Lung (tissue), 17 donors: ENCODE measurements at places on chromosomes 3 and 15. TPM values are rescaled to one million over a fixed set of nuclear protein-coding genes. Genes with fewer than 3 reads are reported as not detected.
A peak's percentile ranks its signal among the peaks of the same experiment; 100 is the strongest.

GRCh38 chr3:188257384-188258026 lies 103.5 kb downstream of the LPP start:
- no peak overlapping the region for H3K27ac ChIP-seq
- H3K36me3 ChIP-seq = no peaks in the 10 kb centered on the region
- DNase-seq = no peak
- H3K27me3 ChIP-seq = no peaks in the 10 kb centered on the region

Gene CHRNB4
- not detected for total RNA-seq

GRCh38 chr3:107514453-107514852 lies 8.3 kb upstream of the BBX start:
- H3K4me1 ChIP-seq = no peaks in the 10 kb centered on the region
- H3K4me3 ChIP-seq = no peak overlapping the region
- H3K27ac ChIP-seq = no peak overlapping the region
- H3K27me3 ChIP-seq = no peaks in the 10 kb centered on the region

Gene C3orf70
- 3.0 TPM for total RNA-seq

DNA sequence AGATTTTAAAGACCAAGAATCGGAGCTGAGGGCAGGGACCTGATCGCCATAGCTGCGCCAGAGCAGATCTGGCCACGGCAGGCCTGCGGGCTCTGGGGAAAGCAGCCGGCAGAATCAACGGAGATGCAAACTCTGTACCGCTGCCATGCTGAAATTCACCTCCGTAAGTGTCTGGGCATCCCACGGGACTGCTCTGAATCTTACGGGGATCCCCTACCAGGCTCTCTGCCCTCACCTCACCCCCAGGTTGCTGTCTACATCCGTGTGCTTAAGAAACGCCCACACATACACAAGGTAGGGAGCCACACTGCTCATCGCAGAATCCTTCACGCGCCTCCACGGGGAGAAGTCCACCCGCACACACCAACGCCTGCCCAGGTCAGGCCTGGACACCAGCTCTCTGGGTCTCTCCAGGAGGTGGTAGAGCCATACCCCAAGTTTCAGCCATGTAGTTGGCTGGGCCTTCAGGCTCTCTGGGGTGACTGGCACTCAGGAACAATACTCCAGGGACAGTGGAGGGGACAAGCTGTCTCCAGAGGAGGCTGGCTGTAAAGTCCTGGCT lies 33.5 kb downstream of the FAM174B start:
- H3K4me3 ChIP-seq = no peak overlapping the region
- H3K27ac ChIP-seq = no peak overlapping the region
- no peaks in the 10 kb centered on the region for H3K27me3 ChIP-seq
- DNase-seq = no peak
- no peaks in the 10 kb centered on the region for H3K36me3 ChIP-seq

DNA sequence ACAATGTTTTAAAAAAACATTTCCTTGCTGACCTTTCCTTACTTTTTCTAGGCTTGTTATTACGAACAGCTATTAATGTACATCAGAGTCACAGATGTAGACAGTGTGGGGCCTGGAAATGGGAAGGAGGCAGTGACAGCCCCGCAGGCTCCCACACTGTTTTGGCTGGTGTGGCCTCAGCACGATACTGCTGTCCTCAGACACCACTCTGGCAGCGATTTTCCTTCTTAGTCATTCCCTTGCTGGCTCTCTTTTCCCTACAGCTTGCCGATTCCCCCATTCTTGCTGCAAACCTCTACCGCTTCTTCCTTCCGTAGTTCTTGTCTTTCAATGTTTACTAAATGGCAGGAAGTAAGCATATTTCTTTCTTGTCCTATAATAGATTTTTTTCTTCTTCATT lies 113.1 kb downstream of the ABI3BP start:
- peak overlapping the region; percentile 7 for H3K27ac ChIP-seq
- no peaks in the 10 kb centered on the region for H3K27me3 ChIP-seq
- H3K36me3 ChIP-seq = no peaks in the 10 kb centered on the region
- no peak overlapping the region for H3K4me3 ChIP-seq
- no peaks in the 10 kb centered on the region for H3K4me1 ChIP-seq

- H3K27me3 ChIP-seq = no peaks in the 10 kb centered on the region
- DNase-seq = no peak
- no peak overlapping the region for H3K27ac ChIP-seq
- no peak overlapping the region for H3K4me3 ChIP-seq
- peaks cover 55% of the 10 kb centered on the region for H3K36me3 ChIP-seq
- H3K4me1 ChIP-seq = no peaks in the 10 kb centered on the region
Observed at GRCh38 chr15:90087454-90088154, 14.7 kb downstream of the IDH2 start.

Gene FAM3D
- total RNA-seq = 3.2 TPM

- no peaks in the 10 kb centered on the region for H3K36me3 ChIP-seq
- H3K4me3 ChIP-seq = no peak overlapping the region
- H3K27me3 ChIP-seq = no peaks in the 10 kb centered on the region
- no peak for DNase-seq
Observed at GRCh38 chr3:195172896-195173295, 98.1 kb downstream of the XXYLT1 start.

DNA sequence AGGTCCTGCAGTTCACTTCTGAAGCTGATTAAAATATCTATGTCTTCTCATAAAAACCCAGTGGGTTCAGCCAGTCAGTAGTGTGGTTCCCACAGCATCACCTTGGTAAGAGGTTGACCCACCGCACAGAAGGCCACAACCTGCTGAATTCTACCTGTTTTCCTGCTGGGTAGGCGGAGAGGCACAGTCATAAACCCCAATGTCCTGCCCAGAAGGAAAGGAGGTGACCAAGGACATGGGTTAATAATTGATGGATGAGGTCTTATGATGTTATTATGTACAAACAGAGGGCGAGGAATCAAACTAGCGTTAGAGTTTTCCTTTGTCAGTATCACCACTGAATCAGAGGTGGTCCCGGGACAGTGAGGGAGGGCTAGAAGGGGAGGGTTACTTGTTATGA lies 27.8 kb downstream of the CA12 start:
- H3K4me3 ChIP-seq = no peak overlapping the region
- no peak for DNase-seq
- H3K4me1 ChIP-seq = no peaks in the 10 kb centered on the region
- no peaks in the 10 kb centered on the region for H3K27me3 ChIP-seq
- H3K36me3 ChIP-seq = no peaks in the 10 kb centered on the region

GRCh38 chr3:42608581-42608980 lies 8.1 kb downstream of the NKTR start:
- peak; percentile 46 for DNase-seq
- H3K27ac ChIP-seq = no peak overlapping the region
- H3K27me3 ChIP-seq = no peaks in the 10 kb centered on the region
- H3K4me1 ChIP-seq = peaks cover 4% of the 10 kb centered on the region
- H3K36me3 ChIP-seq = peaks cover 9% of the 10 kb centered on the region

DNA sequence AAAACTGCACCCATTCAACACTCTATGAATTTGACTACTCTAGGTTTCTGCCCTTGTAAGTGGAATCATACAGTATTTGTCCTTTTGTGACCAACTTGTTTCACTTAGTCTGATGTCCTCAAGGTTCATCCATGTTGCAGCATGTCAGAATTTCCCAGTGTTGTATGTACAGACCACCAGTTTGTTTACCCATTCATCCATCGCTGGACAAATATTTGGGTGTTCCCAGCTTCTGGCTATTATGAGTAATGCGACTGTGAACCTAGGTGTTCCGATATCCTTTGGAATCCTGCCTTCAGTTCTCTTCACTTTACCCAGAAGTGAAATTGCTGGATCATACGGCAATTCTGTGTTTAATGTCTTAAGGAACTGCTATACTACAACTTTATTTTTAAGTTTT lies 12.6 kb downstream of the RPL32 start:
- no peaks in the 10 kb centered on the region for H3K4me1 ChIP-seq
- H3K36me3 ChIP-seq = peaks cover 25% of the 10 kb centered on the region
- H3K27me3 ChIP-seq = no peaks in the 10 kb centered on the region
- H3K27ac ChIP-seq = no peak overlapping the region

DNA sequence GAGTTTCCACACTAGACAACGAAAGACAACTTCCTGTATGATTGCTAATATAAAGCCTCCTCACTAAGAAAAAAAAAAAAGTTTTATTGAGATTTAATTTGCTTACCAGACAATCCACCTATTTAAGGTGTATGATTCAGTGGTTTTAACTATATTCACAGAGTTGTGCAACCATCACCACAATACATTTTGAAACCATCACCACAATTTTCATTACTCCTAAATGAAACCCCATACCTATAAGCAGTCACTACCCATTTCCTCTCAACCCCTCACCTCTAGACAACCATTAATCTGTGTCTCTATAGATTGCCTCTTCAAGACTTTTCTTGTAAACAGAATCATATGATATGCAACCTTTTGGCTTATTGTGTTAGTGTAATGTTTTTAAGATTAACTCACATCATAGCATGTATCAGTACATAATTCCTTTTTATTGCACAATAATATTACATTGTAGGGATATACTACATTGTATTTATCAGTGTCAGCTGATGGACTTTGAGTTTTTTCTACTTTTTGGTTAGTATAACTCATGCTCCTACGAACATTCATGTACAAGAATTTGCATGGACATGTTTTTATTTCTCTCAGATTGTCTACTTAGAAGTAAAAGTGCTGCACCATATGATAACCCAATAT lies 339.7 kb downstream of the NLGN1 start:
- no peak for DNase-seq
- no peak overlapping the region for H3K27ac ChIP-seq
- no peaks in the 10 kb centered on the region for H3K36me3 ChIP-seq
- H3K27me3 ChIP-seq = no peaks in the 10 kb centered on the region

DNA sequence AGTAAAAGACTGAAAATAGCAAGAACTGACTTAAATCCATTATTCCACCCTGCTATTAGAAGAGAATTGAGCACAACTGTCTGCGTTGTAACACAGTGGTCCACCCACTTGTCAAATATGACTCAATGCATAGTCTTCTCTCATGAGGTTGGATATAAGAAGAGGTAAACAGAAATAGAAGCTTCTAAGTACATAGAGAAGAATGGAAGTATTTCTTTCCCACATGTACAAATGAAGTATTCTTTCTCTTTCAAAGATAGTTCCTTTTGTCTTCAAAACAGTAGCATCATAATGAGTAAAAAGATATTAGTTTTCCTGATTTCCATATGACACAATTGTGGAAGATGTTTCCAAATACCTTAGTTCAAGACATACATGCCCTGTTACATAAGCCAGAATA lies 348.6 kb upstream of the CCDC54 start:
- no peaks in the 10 kb centered on the region for H3K27me3 ChIP-seq
- no peaks in the 10 kb centered on the region for H3K36me3 ChIP-seq
- no peak for DNase-seq
- no peaks in the 10 kb centered on the region for H3K4me1 ChIP-seq

- H3K4me3 ChIP-seq = peak overlapping the region; percentile 30
- no peaks in the 10 kb centered on the region for H3K36me3 ChIP-seq
- peaks cover 7% of the 10 kb centered on the region for H3K4me1 ChIP-seq
- H3K27ac ChIP-seq = no peak overlapping the region
- H3K27me3 ChIP-seq = no peaks in the 10 kb centered on the region
- no peak for DNase-seq
Observed at GRCh38 chr15:51267703-51268083, 70.7 kb downstream of the CYP19A1 start.

GRCh38 chr15:62545467-62546227 lies 380.6 kb upstream of the C2CD4B start:
- H3K36me3 ChIP-seq = no peaks in the 10 kb centered on the region
- H3K4me3 ChIP-seq = no peak overlapping the region
- peaks cover 32% of the 10 kb centered on the region for H3K4me1 ChIP-seq
- DNase-seq = peak; percentile 81
- no peaks in the 10 kb centered on the region for H3K27me3 ChIP-seq

Gene GABRB3
- 5.5 TPM for total RNA-seq

DNA sequence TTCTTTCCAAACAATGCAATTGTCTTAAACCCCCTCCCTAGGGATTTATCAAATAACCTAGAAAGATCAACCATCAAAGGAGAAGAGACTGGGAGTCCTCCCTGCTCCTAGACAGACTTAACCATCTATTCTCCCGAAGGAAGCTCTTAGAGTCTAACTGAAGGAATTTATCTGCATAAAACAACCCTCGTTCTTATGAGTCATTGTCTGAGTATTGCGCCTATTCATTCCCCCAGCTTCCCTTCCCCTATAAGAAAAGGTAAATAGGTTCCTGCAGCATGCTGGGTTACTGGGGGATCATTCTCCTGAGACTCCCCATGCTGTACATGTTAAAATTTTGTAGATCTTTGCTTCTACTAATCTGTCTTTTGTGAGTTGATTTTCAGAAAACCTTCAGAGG lies 412.7 kb downstream of the OCA2 start:
- H3K27me3 ChIP-seq = no peaks in the 10 kb centered on the region
- H3K36me3 ChIP-seq = no peaks in the 10 kb centered on the region
- H3K4me1 ChIP-seq = peaks cover 5% of the 10 kb centered on the region

Gene MCF2L2
- total RNA-seq = 1.5 TPM

Gene RBP2
- not detected for total RNA-seq

Gene GABRA5
- not detected for total RNA-seq

Gene CLDN18
- total RNA-seq = 114 TPM

DNA sequence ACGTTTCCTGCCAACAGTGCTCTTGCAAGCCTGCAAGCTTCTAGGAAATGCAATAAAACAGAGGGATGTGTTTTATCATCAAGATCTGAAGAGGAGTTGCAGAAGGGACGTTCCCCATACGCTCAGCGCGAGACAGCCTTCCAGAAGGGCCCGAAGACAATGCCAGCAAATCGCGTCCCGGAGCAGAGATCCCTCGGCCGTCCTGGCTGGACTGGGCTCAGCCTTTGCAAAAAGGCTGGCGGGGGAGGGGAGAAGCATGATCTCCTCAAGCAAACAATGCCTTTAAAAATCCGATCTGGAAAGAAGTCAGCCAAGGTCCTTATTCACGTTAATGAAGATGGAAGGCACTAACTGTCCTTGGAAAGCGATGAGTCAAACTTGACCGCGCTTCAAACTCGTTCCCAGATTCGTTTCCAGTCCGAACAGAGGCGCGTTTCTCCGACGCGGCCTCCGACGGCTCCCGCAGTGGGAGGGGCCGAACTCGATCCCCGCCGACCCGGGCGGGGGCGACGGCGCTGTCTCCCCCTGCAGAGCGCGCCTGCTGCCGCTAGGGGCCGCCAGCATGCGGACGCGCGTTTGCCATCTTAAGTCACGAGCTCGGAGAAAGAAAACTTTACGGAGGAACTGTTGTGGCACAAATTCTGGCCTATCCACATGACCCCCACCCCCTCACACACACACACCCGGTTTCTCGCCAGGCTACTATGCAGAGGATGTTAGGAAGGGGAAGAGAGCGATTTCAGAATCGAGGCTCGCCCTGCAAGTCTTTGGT lies 5.5 kb downstream of the BCL6 start:
- H3K4me3 ChIP-seq = no peak overlapping the region
- H3K27me3 ChIP-seq = no peaks in the 10 kb centered on the region
- peaks cover 9% of the 10 kb centered on the region for H3K4me1 ChIP-seq

GRCh38 chr15:50119063-50120040 lies at the start of gene ATP8B4:
Gene ATP8B4, minus strand, starts transcription at chr15:50119233. Its CDS starts 12,267 bp downstream, at chr15:50106966.
- peaks cover 4% of the 10 kb centered on the region for H3K27me3 ChIP-seq
- H3K4me1 ChIP-seq = no peaks in the 10 kb centered on the region
- no peak within 1 kb of the TSS for H3K4me3 ChIP-seq

DNA sequence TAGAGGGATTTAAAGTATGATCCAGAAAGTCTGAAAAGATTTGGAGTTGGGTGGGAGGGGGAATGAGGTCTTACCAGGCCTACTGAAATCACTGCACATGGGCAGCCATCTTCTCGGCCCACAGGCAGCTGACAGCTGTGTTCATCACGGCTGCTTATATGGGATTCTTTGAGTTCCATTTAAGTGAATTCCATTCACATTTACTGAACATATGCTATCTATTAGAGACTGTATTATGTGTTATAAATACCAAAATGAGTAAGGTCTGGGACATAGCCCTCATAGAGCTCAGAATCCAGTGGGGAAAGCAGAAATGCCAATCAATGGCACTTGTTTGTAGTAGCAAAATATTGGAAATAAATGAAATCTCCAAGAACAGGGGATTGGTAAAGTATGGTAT lies 91.1 kb downstream of the TRIM42 start:
- no peak overlapping the region for H3K27ac ChIP-seq
- H3K36me3 ChIP-seq = no peaks in the 10 kb centered on the region
- DNase-seq = no peak
- H3K4me3 ChIP-seq = no peak overlapping the region

Gene ZNF860
- total RNA-seq = 2.6 TPM
